ENCODE measurements at places on chromosomes 12 and 14.

GRCh38 chr14:39005044-39005880 lies 97.8 kb downstream of the SEC23A start:
- DNase-seq = no peak

GRCh38 chr14:24734917-24735500 lies 101.0 kb upstream of the GZMB start:
- DNase-seq = peak; percentile 37

DNA sequence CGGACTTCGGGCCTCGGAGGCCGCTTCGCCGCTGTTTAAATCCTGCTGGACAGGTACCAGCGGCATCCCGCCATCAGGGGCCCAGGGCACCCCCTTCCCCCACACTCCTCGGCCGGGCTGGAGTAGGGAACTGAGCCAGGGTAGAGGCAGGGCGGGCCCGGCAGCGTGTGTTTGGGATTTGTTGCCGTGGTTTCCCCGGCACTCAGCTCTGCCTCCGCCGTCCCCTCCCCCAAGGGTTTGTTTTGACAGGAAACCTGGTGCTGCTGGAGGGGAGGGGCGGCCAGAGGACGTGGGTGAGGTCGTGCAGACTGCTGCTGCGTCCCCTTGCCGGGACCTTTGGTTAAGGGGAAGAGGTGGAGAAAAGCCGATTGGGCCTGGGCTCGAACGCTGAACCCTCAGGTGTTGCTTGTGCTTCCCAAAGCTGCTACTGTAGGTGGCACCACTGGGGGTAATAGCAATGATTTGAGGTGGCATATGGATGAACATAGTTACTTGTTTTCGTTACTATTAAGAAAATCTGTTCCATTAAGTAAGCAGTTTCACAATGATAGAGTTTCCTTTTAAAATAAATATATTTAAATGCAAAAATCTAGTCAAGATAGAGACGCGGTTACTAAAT lies 778 bp downstream of the TCP11L2 start:
- peak; percentile 80 for DNase-seq

DNA sequence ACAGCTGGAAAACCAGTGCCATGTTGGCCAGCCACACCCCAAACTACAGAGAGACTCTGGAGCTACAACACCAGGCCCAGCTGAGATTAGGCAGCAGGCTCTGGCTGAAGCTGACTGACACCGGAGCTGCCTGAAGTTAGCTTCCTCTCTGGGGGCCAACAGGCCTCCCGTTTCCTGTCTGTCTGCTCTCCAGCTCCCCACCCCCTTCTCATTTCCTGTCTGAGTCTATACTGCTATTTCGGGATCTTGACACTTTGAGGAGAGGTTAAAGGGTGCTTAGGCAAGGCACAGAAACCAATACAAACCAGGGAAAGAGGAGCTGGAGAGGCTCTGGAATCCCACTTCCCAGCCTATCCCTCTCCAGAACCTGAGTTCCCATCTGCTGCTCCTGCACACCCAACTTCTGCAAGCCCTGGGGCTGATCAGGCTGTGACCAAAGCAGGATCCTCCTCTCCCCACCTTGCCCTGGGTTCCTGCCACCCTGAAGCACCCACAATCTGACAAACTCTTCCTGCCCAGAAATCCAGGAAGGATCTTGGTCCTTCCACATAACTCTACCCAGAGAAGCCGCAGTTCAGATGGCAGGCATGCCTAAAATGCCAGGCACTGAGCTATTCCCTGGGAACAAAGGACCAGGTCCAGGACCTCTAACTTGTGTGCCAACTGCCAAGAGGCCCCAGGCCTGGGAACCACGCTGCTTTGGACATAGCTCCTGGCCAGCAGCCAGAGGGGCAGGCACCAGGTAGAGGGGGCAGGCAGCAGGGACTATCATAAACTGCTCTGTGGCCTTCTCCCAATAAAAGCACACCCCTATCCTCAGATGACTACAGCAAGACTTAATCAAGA lies 39.9 kb downstream of the PRPF40B start:
- DNase-seq = peak; percentile 75

DNA sequence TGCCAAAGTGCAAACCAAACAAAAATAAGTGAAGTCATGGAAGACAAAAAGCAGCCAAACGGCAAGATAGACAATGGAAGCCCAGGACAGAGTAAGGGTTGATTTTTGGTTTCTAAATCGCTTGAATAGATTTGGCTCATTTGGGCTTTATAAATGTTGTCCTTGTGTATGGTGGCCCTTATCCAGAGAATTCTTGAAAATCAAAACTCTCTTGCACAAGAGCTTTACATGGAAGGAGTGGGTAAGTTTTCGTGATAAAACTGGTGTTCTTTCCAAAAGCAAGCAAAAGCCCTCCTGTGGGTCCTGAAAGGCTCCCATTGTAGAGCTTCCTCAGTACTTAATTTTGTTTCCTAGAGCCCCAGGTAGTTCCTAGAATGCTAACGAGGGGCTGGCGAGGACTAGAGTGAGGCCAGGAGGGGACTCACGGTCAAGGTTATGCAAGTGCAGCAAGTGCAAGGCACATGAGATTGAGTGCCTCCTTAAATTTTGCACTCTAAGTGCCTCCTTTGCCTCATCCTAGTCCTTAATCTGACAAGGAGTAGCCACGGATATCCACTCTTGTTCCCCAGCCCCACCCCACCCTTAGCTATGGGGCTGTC lies 4.1 kb downstream of the SIX6 start:
- no peak for DNase-seq

- no peak for DNase-seq
These were observed 29.0 kb downstream of the NFKBIA start for GRCh38 chr14:35375558-35376025.
